ENCODE measurements at places on chromosomes 11 and 22.

- DNase-seq: peak; percentile 37
These were observed 41.1 kb downstream of the UBASH3B start for GRCh38 chr11:122696662-122697061.

- no peak for DNase-seq
These were observed 4.5 kb downstream of the SHISA8 start for GRCh38 chr22:41910050-41911000.

DNA sequence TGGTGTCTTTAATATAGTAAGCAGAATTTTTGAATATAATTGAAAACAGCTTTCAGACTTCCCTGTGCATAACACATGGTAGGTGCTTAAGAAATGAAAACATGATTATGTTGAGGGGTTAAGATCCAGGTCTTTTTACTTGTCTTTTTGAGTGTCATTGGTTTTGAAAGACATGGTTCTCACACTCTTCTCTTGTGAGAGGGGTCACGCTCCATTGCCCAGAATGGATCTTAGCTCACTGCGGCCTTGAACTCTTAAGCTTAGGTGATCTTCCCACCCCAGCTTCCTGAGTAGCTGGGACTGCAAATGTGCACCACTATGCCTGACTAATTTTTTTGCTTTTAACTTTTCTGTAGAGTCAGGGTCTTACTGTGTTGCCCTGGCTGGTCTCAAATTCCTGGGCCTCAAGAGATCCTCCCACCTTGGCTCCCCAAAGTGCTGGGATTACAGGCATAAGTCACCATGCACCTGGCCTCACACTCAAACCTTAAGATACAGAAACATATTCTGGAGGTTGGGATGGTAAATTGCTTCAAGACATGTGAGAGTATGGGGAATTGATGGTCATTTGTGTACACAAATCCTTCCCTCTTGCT is 1.4 kb downstream of the SPCS2 start:
- no peak for DNase-seq

DNA sequence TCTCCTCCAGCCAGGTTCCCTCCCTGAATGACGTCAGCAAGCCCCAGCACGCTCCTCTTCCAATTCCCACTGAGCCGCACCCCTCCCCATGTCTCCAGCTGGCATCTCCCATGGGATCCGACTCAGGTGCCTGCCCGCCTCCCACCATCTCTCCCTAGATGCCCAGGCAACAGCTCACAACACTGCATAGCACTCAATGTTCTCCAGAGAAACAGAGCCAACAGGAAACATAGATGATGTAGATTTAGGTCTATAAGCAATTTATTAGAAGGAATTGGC is 532.3 kb downstream of the BRD1 start:
- no peak for DNase-seq

GRCh38 chr22:37768273-37768672 is 39.5 kb upstream of the GCAT start:
- DNase-seq: no peak

GRCh38 chr11:11413776-11414175 is 60.7 kb upstream of the CSNK2A3 start:
- DNase-seq: no peak

GRCh38 chr11:130472434-130472961 is 24.1 kb downstream of the ADAMTS15 start:
- DNase-seq: no peak

- DNase-seq: no peak
These were observed 28.1 kb upstream of the VPREB1 start for GRCh38 chr22:22216450-22216959.

DNA sequence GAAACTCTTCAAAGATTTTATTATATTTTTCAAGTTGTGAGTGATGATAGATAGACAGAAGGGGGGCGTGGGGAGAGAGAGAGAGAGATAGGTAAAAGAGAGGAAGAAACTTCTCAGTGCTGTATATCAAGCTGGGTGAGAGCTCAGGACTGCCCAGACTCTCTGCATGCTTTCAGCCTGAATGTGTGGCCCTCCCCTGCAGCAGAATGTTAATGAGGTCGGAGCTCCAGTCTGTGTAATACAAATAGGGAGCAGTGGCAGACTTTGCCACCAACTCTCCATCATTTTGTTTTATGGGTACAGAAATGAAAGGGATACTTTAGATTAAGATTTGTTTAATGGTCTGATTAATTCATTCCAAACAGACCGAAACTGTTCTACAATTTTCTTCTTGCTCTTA is 752.8 kb downstream of the OPCML start:
- DNase-seq: no peak

GRCh38 chr11:829847-830294 is 2.2 kb downstream of the CRACR2B start:
- DNase-seq: no peak

All from stimulated activated CD4-positive, alpha-beta T cell treated with anti-CD3 and anti-CD28 coated beads, Interleukin-1b, Interleukin-23, amount 100 ng/mL, for 1 hour (primary cell).